ENCODE measurements at places on chromosomes 2 and 18.

DNA sequence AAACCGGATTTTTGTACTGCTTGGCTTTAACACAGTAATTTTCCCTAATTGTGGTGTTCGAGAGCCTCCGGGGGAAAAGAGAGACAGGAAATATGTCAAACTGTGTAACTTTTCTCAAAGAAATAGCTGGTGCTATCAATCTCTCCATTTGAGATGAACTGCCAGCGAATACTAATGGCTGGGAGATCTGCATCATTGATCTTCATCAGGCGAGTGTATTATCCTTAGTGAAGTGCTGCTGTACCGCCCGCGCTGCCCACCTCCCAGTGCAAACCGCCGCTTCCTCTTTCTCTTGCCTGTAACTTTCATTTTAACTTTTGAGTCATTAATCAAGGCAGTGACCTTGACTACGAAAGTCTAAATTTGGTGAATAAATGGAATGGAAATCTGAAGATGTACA, 246.1 kb upstream of the ST6GAL2 start:
- no peak for DNase-seq

DNA sequence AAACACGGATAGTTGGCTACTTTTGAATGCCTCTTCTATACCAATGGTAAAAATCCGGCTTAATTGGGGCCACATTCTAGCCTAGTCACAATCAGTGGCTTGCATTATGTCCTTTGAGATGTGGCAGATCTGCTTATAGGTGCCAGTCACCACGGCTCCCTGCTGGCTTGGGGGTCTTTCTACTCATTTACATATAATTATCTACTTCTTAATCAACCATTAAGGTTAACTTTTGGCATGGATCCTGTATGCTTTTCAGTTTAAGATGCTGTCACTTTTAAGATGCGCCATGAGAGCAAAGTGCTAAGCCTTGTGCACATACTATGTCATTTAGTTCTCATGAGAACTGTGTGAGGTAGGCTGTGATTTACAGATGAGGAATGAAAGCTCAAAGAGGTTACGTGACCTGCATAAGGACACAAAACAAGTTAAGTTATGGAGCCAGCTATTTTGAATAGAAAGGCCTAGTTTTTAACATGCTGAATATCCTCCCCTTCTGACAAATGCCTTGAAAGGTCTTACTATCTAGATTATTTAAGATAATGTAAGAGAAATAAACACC, 4.1 kb downstream of the NEDD4L start:
- no peak for DNase-seq

GRCh38 chr2:136247204-136247950, 129.4 kb upstream of the CXCR4 start:
- no peak for DNase-seq

DNA sequence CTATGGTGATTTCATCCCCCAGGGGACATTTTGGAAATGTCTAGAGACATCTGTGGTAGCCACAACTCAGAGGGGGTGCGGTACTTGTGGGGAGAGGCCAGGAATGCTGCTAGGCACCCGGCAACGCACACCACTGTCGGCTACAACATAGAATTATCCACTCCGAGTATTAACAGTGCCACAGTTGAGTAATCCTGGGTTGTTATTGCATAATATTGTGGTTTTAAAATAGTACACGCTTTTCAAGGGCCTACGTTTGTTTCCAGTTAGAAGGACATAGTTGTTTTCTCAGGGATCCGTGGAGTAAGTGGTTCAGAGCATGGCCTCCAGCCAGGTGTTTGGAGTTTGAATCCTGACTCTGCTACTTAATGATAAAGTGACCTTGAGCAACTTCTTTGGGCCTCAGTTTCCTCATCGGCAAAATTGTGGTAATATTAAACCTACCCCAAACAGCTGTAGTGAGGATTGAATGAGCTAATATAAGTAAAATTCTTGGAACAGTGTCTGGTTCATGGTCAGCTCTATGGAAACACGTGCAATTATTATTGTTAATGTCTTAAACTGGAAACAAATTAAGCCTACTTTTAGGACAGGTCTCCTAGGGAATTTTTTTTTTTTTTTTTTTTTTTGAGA, 24.5 kb downstream of the CYP27A1 start:
- DNase-seq: peak; percentile 49

DNA sequence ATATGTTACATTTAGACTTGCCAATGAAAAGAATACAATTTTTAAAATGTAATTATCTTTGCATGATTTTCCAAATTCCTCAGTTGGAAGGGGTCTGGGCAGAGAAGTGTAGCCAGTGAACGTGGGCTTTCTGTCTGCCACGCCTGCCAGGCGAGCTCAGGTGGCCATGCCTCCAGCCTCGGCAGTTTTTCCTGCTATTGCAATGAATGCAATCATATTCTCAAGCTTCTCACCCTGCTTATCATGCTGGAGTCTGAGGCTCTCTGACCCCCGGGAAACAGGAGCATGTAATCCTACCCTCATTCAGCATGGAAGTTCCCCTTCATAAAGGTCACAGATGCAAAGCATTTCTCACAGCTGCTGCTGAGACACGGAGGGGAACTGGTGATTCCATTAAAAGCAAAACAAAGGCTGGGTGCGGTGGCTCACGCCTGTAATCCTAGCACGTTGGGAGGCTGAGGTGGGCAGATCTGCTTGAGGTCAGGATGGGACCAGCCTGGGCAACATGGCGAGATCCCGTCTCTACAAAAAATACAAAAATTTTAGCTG, 154.8 kb downstream of the MBP start:
- no peak for DNase-seq

DNA sequence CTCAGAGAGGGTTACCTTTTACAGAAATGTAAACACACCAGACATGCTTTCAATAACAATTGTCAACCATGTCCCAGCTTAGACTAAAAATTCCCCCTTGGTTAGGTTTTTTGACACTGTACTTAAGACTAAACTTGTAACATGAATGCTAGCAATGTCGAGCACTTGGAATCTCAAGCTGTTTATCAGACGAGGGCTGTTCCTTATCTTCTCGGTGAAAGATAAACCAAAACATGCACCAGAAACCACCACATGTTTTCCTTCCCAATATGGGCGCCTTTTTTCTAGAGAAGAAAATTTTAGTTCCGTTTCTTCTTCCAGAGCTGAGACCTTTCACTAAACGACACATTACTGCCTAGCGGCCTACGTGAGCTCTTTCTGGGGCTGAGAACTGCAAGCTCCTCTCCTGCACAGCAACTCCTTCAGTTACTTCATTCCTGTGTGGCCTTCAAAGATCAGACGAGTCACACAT, 42.4 kb upstream of the ACKR3 start:
- DNase-seq: no peak

GRCh38 chr2:237122214-237122666, 36.6 kb downstream of the COPS8 start:
- peak; percentile 1 for DNase-seq

- no peak for DNase-seq
These were observed 144.7 kb downstream of the CAPN13 start for GRCh38 chr2:30662268-30663131.

GRCh38 chr2:222399038-222399783, 25.1 kb upstream of the SGPP2 start:
- DNase-seq: peak; percentile 30

DNA sequence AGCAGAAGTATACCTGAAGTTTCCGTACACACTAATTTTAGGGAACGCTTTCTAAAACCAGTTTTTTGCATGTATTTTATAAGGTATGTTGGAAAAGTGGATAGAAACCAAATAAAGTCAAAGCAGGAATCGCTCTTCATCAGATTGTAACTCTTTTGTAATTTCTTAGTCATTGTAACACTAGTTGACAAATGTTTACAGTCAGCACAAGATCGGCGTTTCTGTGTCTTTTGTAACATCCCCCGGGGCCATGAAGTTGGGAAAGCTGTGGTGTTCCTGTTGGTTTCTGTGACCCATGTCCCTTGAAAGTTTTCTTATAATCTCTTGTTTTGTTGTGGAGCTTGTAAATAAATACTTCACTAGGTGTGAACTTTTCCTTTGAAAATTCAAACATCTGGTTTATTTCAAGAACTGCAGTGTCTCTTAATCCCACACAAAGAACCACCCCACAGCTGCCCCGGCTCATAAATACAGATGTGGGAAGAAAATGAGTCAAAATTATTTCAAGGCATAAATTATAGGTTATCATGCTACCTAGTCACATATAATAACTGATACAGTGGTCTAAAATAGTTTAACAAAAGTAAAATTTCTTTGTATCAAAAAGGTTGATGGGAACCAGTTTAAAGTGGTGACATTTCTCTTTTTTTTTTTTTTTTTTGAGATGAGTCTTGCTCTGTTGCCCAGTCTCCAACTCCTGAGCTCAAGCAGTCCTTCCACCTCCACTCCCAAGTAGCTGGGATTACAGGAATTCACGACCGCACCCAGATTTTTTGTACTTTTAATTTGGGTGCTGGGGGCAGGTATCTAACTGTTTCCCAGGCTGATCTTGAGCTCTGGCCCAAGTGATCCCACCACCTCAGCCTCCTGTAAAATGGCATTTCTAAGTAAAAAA, 751 bp upstream of the NMI start:
- DNase-seq: peak; percentile 52

DNA sequence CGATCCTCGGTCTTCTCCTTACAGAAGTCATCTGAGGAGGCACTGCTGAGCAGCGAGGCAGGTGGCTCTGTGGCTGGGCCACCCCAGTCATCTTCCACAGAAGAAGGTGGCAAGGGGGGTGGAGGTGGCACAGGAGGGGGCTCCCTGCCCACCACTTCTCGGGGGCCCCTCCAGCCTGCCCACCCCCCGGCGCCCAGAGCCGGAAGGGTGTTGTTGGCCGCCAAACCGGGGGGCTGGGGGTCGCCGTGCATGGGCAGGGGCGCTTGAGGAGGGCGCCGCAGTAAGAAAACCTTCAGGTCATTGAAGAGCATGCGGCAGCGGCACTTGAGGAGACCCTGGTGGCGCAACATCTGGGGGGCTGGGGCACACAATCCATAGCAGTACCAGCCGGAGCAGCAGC, 2.5 kb downstream of the MARCHF4 start:
- DNase-seq: no peak

GRCh38 chr2:146602856-146603255, 1242.0 kb upstream of the ACVR2A start:
- DNase-seq: no peak

- no peak for DNase-seq
These were observed 1521.5 kb upstream of the ZEB2 start for GRCh38 chr2:146041274-146041910.

GRCh38 chr18:31590570-31590969, 1.1 kb upstream of the TTR start:
- no peak for DNase-seq

- DNase-seq: peak; percentile 71
These were observed 1.1 kb downstream of the ID2 start for GRCh38 chr2:8682719-8683667.

- no peak for DNase-seq
These were observed 36.4 kb upstream of the GLI2 start for GRCh38 chr2:120699292-120699691.

- DNase-seq: no peak
These were observed 91.2 kb downstream of the NEDD4L start for GRCh38 chr18:58135183-58135641.

- DNase-seq: no peak
These were observed 361.5 kb downstream of the LPIN1 start for GRCh38 chr2:12107939-12108338.

GRCh38 chr2:39666491-39667101, 879 bp downstream of the TMEM178A start:
- DNase-seq: no peak

DNA sequence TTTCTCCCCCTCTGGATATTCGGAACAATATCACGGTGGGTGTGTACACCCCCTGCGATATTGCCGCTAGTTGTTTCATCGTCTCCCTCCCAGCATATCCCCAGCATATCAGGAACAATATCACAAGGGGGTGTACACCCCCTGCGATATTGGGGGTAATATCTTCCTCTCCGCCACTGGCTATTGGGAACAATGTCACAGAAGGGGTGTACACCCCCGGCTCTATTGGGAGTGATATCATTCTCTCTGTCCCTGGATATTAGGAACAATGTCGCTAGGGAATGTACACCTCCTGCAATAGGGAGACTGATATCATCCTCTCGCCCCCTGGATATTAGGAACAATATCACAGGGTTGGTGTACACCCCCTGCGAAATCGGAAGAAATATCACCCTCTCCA, 1932.0 kb downstream of the SUCLG1 start:
- no peak for DNase-seq

DNA sequence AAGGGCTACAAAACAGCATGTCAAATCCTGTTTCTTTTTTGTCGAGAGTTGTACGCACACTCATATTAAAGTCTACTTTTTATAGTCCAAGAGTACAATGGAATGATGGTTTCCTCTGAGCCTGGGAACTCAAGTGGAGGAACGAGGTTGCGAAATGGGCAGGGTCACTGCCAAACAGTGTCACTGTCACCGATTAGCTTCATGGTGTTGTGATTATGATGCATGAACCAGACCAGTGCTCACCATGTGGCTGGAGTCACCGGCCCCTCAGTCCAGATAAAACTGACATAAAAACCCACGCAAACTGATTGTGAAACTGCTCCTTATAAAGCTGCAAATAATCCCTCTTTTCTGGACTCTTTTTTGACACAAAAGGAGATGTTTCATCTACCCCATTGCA, 122.0 kb downstream of the COPS8 start:
- DNase-seq: no peak
